ENCODE measurements at places on chromosomes 5 and 9. TPM values are rescaled to one million over a fixed set of nuclear protein-coding genes. Genes with fewer than 3 reads are reported as not detected.

Gene MARCHF11
- not detected for total RNA-seq

Gene CTNNA1
- total RNA-seq = 643 TPM

Gene IL9
- total RNA-seq = not detected

Gene DOK3
- 2.0 TPM for total RNA-seq

Gene DNAJA1
- 149 TPM for total RNA-seq

Gene TEX53
- total RNA-seq = not detected

Gene CNTNAP3
- total RNA-seq = 57.2 TPM

Gene TSLP
- total RNA-seq = under 0.01 TPM

Gene SPATA31A3
- not detected for total RNA-seq

Gene CARD9
- 0.34 TPM for total RNA-seq
